Stimulated activated CD4-positive, alpha-beta T cell treated with anti-CD3 and anti-CD28 coated beads, Interleukin-4, amount 100 ng/mL, for 48 hours (primary cell): ENCODE measurements at places on chromosomes 7 and 10.

GRCh38 chr10:10500937-10501336 lies 516.7 kb upstream of the CELF2 start:
- DNase-seq, result no peak

- no peak for DNase-seq
Observed at GRCh38 chr10:105844676-105845570, 1203.8 kb downstream of the SORCS3 start.

- no peak for DNase-seq
Observed at GRCh38 chr7:112143582-112143981, 62.6 kb downstream of the DOCK4 start.

GRCh38 chr10:130232166-130233034 lies 96.2 kb downstream of the GLRX3 start:
- DNase-seq, result no peak

DNA sequence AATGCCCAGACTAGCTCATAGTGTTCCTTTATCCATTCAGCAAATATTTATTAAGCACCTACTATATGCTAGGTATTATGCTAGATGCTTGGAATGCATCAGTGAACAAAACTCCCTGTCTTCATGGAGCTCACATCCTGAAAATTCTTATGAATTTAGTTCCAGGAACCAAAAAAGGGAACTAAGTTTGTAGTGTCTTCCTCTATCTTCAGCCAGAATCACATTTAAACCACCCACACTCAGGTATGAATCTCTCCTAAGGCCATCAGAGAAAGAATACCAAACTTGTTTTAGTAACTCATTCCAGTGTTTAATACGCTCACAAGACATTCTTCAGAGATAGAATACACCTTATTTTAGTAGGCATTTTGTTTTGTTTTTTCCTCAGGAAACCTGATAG lies 10.1 kb upstream of the EGR2 start:
- no peak for DNase-seq

DNA sequence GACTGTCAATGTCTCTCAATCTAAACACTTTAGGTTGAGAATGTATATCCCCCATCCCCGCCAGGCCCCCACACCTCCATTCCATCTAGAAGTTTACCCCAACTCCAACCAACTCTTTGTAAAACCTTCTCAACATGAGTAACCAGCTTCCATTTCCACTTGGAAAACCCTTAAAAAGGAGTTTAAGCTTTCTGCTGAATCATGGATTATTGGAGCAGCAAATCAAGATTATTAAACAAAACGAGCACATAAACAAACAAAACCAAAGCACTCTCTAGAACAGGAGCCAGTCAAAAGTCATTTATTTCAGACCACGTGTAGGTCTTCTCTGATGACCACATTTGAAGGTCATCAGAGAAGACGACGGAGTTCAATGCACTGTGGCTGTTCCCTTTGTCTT lies 213.5 kb downstream of the FANK1 start:
- no peak for DNase-seq
